ENCODE measurements at places on chromosomes 7 and 10. TPM values are rescaled to one million over a fixed set of nuclear protein-coding genes. Genes with fewer than 3 reads are reported as not detected.

DNA sequence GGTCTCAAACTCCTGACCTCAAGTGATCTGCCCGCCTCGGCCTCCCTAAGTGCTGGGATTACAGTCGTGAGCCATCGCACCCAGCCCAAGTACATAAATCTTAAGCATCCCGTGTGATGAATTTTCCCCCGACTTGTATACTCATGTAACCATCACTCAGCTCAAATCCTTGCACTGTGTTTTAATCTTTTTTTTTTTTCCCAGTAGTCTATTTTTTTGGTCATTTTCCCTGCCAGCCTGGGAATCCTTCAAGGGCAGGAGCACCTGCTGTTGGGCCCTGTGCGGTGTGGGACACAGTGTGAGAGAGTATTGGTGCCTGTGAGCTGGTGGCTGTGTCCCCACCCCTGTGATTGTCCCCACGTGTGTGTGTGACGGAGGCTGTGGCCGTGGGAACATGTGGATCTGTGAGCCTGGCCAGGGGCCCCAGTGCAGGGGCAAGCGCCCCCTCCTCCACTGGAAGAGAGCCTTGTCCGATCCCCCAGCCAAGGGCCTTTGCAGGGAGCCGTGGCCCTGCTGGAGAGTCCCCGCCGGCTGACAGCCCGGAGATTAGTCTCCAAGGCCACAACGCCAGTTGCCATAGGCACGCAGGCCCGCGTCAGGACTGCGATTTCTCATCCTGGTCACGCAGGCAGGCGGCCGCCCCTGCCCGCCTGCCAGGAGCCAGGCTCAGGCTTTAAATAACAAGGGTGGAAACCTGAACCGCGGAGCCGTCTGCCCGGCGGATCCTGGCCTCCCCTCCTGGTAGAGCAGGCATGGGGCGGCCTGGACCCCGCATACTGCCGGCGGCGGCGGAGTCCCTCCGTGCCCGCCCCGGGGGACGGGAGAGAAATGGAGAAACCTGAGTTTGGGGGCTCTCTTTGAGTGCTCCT lies 26.5 kb downstream of the GTF2IRD1 start:
- peak; percentile 91 for DNase-seq

GRCh38 chr10:106938513-106938912 lies 226.0 kb downstream of the SORCS1 start:
- DNase-seq, result no peak

- no peak for DNase-seq
Measured at GRCh38 chr10:85922356-85923129, 444.1 kb downstream of the GRID1 start.

DNA sequence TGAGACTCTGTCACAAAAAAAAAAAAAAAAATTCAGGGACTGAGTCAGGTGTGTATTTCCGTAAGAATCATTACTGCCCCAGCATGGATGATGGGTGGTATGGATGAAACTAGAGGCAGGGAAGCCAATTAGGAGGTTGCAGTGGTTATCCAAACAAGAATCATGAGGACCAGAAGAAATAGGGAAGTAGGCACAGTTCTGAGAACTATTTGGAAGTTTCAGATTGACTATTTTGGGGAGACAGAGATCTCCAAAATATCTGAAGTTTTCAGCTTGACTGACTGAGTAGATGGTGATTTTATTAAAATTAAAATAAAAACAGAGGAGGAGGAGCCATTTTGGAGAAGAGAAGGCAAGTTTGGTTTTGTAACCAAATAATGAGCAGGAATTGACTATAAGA lies 119.4 kb upstream of the NRBF2 start:
- DNase-seq, result no peak

LRRTM3 gene
- total RNA-seq, result not detected

All from fibroblast of villous mesenchyme (primary cell).